ENCODE measurements at places on chromosomes 4 and X.

DNA sequence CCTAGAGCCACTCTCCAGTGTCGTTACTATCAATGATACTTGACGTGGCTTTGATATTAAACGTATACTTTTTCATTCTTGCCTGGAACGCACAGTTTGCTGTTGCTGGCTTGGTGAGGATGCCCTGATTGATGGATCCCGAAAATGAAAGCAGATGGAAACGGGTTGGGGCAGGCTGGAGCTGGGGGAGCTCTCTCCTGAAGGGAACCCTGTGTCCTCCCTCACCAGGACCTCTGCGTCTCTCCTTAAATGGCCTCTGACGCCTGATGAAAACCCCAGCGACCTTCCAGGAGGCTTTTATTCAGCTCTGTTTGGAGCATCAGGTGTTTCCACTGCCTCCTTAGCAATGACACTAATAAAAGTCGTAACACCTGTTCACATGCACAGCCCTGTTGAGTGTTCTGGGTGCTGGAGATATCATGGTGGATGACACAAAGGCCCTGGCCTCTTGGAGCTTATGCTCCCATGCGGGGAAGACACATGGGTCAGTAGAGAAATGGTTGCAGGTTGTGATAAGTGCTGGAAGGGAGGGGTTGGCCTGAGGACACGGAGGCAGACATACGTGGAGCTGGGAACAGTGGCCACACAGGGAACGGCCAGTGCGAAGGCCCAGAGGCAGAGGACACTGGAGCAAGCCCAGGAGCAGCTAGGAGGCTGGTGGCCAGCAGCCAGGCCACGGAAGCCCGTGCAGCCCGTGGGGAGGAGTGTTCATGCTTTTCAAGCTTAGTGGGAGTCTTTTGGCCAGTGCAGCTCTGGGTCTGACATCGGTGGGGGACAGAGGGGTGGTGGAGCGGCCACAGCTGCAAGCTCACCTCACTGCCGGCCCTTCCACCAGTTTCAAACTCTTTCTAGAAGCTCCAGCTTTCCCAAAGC is 7.5 kb downstream of the MSANTD1 start:
- DNase-seq = no peak

- no peak for DNase-seq
These were observed 841.0 kb downstream of the STIM2 start for GRCh38 chr4:27701606-27702005.

DNA sequence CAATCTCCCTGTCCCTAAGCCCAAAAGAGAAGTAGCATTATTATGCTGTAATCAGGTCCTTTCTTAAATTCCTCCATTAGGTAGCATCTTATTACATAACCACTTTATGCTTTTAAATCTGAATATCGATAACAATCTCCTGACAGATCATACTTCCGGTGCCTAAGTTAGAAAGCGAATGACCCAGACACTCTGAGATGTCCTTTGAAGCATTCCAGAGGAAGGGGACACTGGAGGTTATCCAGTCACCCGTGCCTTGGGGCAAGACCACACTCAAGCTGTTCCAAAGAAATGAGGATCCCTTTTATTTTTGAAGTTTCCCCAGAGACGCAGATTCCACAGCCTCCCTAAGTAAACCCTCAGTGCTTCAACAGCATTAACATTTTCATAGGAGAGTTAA is 125.7 kb downstream of the PALLD start:
- no peak for DNase-seq

GRCh38 chrX:74446876-74447275 is 25.6 kb downstream of the SLC16A2 start:
- no peak for DNase-seq

GRCh38 chrX:78455901-78456300 is 128.5 kb upstream of the CYSLTR1 start:
- no peak for DNase-seq

DNA sequence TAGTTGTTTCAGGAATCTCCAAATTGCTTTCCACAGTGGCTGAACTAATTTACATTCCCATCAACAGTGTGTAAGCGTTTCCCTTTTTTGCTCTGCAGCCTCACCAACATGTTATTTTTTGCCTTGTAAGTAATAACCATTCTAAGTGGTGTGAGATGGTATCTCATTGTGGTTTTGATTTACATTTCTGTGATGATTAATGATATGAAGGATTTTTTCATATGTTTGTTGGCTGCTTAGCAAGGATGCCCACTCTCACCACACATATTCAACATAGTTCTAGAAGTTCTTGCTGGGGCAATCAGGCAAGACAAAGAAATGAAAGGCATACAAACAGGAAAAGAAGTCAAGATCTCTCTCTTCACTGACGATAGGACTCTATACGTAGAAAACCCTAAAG is 472.4 kb downstream of the ZNF674 start:
- no peak for DNase-seq

- DNase-seq = no peak
These were observed 62.4 kb upstream of the MTM1 start for GRCh38 chrX:150506020-150506419.

DNA sequence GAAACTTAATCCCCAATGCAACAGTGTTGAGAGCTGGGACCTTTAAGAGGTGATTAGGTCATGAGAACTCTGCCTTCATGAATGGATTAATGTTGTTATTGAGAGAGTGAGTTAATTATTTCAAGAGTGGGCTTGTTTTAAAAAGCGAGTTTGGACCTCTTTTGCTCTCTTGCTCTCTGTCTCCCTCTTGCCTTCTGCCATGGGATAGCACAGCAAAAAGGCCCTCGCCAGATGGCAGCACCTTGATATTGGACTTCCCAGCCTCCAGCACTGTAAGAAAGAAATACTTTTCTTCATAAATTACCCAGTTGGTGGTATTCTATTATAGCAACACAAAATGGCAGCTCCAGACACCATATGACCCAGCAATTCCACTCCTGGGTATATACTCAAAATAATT is 7.0 kb upstream of the ATP6AP2 start:
- DNase-seq = no peak

GRCh38 chr4:162727232-162727631 is 439.5 kb downstream of the NAF1 start:
- no peak for DNase-seq

- DNase-seq = no peak
These were observed 23.6 kb upstream of the GRSF1 start for GRCh38 chr4:70863099-70863790.

GRCh38 chrX:44071847-44072551 is 98.8 kb upstream of the NDP start:
- no peak for DNase-seq

DNA sequence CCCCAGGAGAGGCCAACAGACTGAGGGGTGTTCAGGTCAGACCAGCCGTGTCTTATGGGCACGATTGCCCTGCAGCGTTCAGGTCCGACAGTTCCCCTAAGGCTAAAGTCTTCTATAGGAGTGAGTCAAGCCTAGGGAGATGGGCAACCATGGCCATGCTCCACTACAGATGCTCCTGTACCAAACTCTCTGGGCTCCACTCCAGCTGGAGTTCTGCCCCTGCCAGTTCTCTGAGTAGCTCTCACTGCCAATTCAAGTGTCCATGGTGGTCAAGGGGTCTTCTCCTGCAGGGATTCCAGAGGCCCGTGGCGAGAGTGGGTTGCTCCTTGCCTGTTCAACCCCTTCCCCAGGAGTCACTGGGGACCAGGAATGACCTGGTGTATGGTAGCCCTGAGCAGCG is 38.2 kb downstream of the BEX3 start:
- DNase-seq = no peak

- DNase-seq = no peak
These were observed 368.0 kb downstream of the GBA3 start for GRCh38 chr4:23060776-23061175.

DNA sequence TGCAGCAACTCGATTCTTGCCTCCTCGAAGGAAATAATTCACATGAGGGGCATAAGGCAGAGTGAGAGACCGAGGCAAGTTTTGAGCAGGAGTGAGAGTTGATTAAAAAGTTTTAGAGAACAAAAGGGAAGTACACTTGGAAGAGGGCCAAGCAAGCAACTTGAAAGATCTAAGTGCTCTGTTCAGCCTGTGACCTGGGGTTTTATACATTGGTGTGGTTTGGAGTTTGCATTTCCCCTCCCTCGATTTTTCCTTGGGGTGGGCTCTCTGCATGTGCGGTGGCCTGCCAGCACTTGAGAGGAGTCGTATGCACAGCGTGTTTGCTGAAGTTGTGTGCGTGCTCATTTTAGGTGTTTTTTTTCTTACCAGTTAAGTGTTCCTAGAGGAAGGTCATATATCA is 356.4 kb downstream of the KLHL4 start:
- DNase-seq = no peak

DNA sequence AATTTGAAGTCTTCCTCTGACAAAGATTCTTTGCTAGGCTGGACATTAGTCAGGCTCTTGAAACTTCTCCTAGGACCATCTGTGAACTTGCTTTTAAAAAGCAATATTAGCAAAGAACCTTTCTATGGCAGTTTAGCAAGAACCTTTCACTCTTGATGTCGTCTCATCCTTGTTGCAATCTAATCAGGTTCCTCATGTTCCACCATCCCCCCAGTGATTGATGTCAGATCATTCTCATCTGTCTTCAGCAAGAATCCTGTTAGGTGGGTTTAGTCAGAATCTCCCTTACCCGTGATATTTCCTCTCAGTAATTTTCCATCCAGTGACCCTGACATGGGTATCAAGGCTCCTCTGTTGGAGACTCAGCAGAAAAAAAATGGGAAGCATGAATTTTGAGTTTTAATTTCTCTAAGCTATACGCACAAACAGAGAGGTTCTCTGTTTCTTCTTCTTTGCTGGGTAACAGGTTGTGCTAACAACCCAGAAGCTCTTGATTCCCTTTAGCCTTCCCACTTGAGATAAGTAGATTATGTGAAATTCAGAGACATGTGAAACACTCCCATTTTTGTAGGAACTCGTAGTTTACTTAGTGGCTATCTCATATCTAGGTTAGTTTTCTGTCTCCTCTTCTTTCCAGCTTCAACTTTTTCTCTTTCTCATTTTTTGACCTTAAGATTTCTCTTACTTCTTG is 507.4 kb downstream of the C4orf33 start:
- no peak for DNase-seq

GRCh38 chr4:52983563-52984303 is 121.6 kb downstream of the RASL11B start:
- DNase-seq = no peak

- DNase-seq = no peak
These were observed 411.8 kb downstream of the PPP1R2C start for GRCh38 chrX:42366181-42366580.

DNA sequence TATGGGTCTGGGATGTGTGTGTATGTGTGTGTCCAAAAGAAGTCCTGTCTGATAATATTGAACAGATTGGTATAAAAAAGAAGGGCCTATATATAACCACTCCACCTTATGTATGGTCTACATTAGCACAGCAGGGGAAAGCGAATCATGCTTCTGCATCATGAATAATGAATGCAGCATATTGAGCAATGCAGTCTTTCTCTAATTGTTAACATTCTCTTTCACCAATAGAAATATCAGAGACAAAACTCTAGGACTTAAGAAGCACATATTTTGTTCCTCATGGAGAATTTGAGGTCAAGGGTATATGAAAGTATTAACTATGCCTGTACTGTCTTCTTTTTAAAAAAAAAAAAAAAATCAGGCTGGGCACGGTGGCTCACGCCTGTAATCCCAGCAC is 264.3 kb upstream of the NOCT start:
- no peak for DNase-seq

- DNase-seq = no peak
These were observed 8.9 kb upstream of the TMEM165 start for GRCh38 chr4:55386840-55387239.

DNA sequence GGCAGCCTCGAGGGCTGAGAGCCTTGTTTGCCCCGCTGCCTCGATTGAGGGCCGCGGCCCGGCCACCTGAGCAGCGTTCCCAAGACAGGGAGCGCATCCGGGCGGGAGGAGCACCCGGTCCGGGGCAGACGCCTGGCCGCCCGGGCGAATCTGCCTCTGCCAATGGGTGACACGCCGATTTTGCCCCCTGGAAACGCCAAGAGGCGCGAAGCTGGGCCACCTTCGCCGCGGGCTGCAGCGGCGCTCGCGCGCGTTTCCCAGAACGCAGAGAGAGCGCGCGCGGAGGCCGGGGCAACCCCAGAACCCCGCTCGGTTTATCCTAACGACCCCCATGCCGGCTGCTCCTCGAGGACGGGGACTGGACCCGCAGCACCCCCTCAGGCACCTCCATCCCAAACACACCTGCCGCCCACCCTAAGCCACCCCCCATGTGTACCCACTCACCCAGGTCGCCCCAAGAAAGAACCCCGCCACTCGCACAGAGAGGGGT is 575 bp downstream of the MAP7D2 start:
- no peak for DNase-seq

GRCh38 chr4:95023110-95023509 is 265.4 kb downstream of the BMPR1B start:
- DNase-seq = no peak

- DNase-seq = no peak
These were observed 634 bp downstream of the APOO start for GRCh38 chrX:23907111-23907497.

GRCh38 chrX:68461576-68461975 is 28.3 kb upstream of the OPHN1 start:
- DNase-seq = no peak

- no peak for DNase-seq
These were observed 14.7 kb downstream of the BCORL1 start for GRCh38 chrX:129997086-129997485.

DNA sequence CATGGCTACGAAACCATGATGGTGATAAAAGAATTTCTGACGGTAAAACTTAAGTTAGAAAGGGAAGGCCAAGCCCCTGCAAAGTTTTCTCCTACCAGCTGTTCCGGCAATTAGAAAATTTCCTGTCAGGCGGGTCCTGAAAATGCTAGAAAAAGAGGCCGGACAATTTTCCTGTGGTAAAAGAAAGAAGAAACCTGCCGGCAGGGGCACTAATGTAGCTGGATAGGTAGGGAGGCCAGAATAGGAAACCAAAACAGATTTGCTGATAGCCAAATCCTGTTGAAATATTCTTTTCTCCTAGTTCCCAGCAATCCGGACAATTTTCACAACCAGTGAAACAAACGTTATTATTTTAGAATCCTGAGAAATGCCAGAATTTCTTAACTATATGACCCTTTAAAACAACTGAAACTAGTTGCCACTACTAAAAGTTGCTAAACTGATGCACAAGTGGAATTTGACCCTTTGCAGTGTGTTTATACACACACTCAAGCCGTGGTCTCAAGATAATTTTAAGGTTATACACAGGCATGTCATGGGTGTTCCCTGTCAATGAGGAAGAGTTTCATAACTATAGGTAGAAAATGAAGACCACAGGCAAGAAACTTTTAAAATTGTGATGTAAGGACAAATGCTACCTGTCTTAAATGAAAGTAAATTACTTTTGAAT is 47.7 kb downstream of the RPS6KA3 start:
- DNase-seq = no peak

DNA sequence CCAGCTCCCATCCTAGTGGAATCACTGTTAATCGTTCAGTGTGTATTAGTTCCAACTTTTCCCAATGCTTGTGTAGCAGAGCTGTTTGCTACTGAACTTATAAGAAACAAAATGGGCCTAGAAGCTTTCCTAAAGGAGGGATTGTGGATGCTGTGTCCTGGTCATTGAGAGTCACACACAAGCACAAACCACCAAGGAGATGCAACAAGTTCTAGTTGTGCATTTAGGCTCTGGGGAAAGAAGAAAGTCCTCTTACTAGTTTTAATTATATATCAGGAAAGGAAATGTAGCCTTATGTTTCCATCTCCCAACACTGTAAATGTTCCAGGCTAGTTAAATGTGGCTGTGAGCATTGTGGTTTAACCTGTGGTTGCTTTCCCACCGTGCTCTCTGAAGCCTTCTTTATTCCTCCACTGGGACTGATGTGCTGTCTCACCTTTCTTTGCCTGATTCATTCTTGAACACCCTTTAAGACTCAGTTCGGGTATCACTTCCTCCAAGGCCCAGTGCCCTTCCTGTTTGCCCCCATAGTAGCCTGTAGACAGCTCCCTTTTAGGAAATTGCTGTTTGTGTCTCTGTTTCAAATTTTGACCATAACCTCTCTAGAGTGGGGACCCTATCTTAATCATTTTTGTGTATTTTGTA is 34.3 kb downstream of the ATP10D start:
- DNase-seq = no peak
